ENCODE measurements at places on chromosomes 7 and 10.

DNA sequence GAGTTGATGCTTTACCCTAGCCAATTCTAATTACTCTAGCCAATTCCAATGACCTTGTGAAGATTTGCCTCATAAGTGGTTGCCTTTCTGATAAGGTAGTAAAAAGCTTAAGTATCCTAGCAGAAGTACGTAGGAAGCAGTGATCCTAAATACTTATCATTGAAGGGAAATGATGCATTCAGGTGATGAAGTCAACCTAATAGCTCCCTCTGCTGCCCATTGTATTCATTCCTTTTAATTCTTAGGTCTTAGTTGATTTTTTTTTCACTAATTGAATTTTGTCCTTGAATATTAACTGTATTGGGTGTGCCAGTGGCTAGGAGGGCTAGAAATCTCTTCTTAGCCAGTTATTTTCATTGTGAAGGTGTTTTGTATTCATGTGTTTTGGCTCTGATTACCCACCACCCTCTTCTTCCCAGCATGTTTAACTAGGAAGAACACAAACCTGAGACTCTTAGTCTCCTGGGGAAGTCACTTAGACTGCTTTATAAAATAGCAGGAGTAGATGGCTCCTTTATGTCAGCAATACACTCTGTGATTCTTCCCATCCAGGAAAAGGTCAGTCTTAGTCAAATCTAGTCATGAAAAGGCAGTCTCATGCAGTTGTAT, 46.3 kb downstream of the PLEKHA8 start:
- DNase-seq = peak; percentile 55

DNA sequence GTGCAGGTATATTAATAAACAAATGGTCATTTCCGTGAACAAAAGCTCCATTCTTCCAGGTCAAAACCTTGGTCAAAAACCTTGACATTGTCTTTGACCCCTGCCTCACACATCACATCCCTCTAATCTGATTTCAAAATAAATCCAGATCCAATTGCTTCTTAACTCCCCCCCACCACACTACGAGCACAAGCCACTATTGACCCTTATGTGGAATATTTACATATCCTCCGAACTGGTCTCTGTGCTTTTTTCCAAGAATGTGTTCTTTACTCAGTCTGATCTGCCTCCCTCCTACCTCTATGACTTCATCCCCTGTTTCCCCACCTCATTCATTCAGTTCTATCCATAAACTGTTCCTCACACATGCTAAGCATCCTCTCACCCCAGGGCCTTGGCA, 313.6 kb upstream of the NPVF start:
- DNase-seq = no peak

- DNase-seq = no peak
Observed at GRCh38 chr10:29176845-29177832, 111.7 kb upstream of the LYZL1 start.

GRCh38 chr10:94138391-94138790, 144.7 kb downstream of the PLCE1 start:
- DNase-seq = no peak

GRCh38 chr7:12641196-12641595, 46.2 kb upstream of the ARL4A start:
- no peak for DNase-seq

DNA sequence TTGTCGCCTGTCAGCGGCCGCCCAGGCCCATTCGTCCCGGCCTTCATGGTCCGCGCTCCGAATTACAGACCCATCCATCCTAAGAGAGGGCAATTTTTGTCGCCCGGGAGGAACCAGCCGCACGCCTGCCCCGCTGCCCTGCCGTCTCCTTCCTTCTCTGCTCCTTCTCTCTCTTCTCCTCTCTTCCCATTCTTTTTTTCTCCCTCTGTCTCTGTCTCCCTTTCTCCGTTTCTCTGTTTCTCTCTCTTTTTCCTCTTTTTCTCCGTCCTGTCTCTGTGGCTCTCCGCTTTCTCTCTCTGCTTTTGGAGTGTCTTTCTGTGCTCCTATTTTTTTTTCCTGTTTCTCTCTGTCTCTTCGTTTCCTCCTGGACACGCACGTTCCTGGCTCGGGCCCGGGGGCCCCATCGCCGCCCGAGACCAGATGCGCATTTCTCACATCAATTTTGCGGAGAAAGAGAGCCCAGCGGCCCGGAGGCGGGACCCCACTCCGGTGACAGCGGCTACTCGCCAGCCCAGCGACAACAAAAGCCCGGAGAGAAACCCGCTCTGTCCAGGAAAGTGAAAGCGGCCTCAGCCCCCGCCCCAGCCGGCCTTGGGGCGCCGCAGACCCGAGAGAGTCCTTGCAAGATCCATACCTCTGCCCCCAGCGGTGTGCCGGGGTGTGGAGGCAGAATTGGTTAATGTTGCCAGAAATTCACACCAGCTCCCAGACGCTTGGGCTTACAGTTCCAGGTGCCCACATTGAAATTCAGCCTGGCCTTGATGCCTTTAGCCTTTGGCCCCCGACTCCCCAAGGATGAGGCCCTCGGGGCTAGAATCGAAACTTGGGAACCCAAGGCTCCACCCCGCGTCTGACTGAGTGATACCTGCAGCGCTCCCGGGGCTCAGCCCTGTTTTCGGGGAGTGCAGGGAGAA, 4.1 kb downstream of the LBX1 start:
- DNase-seq = no peak

DNA sequence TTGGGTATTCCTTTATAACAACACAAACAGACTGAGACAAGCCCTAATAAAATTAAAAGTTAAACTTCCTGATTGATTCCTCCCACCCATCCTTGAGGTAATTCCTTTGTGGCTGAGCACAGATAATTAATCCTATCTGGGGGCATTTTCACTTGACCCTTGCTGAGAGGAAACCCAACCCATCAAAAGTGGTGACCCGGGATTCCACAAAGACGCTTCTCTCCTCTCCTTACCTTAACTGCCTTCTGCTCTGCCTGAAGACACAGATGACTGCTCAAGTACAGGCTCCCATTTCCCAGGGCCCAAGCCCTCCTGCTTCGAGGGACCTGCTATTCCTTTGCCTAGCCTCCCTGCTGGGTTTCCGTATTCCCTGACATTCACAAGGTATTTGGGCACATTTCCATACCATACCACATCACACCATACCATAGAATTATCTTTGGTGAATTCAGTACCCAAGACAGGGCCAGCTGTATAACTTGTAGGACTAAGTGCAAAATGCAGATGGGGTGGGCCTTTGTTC, 9.8 kb upstream of the MAPK8 start:
- DNase-seq = no peak

DNA sequence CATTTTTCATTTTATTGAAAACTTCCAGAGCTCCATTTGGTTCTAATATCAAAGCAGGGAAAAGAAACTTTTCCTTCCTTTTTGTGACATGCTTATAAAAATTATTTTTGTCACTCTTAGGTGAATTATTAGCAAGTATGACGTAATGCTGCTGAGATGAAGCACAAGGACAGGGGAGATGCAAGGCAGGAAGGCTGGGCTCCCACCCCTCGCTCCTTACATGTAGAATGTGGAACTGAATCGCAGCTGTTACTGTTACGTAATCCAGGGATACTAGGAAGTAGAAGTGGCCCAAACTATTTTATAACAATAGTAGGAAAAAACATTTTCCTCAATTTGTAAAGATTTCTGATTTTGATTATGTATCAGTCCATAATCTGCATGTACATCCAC, 17.1 kb upstream of the GTPBP4 start:
- peak; percentile 16 for DNase-seq

DNA sequence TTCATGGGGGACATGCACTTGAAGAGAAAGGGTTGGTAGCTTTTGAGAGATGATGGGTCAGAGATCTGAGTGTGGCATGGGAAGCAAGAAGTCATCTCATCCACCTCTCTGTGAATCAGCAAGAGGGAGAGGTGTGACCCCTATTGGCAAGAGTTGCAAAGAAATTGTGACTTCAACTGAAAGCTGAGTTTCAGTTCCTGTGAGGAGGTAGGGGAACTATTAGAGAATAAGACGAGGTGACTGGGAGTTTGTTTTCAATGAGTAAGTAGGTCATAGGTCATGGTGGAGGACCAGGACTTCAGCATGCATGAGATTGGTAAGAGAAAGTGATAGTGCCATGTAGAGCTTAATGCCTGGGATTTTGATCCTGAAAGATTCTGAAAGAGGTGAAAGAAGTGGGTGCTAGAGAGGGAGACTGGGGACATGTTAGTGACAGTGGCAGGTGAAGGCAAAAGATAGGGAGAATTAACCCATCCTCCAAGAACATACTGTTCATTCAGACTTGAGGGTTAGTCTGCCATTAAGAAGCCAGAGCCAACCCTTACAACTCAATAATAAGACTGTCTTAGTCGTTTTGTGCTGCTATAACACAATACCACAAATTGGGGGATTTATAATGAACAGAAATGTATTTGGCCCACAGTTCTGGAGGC, 75.5 kb upstream of the CAPZA2 start:
- peak; percentile 85 for DNase-seq

GRCh38 chr10:23067939-23068775, 27.2 kb upstream of the MSRB2 start:
- DNase-seq = peak; percentile 77

DNA sequence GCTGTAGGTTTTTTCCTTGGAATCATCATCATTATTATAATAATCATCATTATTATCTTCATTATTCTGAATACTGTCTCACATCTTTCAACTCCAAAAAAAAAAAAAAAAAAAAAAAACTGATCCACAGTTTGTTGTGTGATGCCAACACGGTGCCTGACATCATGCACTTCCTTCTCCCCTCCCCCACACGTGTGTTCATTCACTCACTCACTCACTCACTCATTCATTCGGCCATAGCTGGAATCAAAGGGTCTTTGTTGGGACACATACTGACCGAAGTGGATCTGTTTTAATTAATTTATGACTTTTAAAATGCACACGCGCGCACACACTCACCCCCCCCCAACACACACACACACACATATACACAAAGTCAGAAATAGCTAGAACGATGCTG, 177.8 kb downstream of the PIP4K2A start:
- DNase-seq = no peak

GRCh38 chr10:90856964-90857634, 740 bp downstream of the HTR7 start:
- no peak for DNase-seq

DNA sequence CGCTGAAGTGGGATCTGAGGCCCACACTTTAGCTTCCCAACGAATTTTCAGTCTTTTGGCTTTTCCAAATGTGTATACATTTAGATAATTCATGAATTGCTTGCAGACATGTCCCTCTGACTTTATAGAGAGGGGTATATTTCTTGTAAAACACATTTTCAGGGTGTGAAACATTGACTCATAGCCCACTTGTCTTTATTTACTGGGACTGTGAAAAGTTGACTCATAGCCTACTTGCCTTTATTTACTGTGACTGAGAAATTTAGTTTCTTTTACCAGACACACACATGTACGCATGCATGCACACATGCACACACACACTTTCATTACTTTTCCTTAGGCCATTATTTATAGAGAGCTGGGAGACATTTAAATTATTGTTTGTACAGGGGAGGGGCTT, 79.1 kb downstream of the VTI1A start:
- peak; percentile 53 for DNase-seq

GRCh38 chr10:117418121-117418520, 42.9 kb upstream of the PDZD8 start:
- DNase-seq = peak; percentile 39

- peak; percentile 79 for DNase-seq
Observed at GRCh38 chr10:12703813-12704212, 297.7 kb downstream of the CCDC3 start.

- peak; percentile 19 for DNase-seq
Observed at GRCh38 chr7:127838816-127839415, 186.9 kb downstream of the SND1 start.

- DNase-seq = no peak
Observed at GRCh38 chr10:5833814-5834213, 20.6 kb upstream of the GDI2 start.

DNA sequence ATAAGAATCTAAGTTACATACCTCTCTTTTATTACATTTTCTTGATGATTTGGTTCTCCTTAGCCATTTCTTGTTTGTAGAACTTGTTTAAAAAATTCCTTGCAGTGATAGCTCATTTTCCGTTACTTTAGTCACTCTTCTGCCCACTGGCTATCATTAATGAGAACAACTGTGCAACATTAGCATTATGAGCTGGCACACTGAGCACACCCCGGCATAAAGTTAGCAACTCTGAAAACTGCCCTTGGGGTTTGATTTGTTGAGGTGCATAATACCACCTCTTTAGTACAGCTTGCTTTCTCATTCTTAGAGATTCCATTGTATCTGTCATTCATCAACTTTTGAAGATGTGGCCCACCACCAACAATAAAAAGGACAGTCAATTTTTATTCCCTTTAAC, 87.6 kb upstream of the ADCY1 start:
- DNase-seq = no peak

DNA sequence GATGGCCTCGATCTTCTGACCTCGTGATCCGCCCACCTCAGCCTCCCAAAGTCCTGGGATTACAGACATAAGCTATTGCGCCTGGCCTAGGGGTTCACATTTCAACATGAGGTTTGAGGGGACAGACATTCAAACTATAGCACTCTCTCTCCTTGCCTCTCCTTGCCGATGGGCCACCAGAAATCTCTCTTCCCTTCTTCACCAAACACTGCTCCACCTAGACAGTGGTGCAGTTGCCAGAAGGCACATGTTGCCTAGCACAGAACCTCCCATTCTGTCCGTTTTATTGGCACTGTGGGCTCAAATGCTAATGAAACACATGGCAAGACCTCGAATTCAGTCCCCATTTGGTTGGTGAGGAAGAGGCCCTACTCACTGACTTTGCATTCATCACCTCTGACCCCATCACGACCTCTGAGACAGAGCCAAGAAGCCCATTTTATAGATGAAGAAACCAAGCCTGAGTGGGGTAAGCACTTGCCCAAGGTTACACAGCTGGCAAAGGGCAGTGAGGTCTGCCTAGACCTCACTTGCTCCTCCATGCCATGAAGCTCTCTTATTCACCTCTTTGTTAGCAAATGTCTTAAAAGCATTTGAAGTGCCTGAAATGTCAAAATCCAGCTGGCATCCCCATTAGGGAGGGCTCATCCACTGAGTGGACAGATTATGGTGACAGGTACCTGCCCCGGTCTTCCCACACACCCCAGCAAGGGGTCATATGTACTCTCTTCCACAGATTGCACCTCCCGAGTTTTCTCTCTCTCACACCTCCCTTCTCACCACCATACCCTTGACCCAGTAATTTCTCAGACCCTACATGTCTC, 34.0 kb downstream of the GPRIN2 start:
- DNase-seq = no peak

- DNase-seq = no peak
Observed at GRCh38 chr10:2476218-2476811, 591.0 kb upstream of the PFKP start.

DNA sequence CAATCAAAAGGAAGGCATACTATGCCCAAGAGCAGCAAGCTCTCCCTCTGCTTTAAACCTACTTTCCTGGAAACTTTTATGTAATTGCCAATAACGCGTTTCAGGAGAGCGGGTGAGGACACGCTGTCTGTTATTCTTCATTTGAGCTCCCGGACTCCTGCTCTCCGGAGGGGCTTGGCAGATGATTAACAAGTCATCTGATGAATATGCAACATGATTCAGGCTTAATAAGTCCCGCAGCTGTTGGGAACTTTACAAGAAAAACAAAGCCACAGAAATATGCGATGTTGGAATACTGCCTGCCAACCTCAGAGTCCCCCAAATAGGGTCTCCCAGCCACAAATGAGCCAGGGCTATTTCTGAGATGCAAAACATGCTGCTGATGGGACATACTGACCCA, 348.0 kb downstream of the GPAM start:
- peak; percentile 68 for DNase-seq

GRCh38 chr10:72087969-72088888, at the start of gene SPOCK2:
Gene SPOCK2, minus strand, starts transcription at chr10:72088551. Its CDS starts 223 bp downstream, at chr10:72088328.
- DNase-seq = no peak

All from kidney tubule cell (primary cell).